ENCODE measurements at places on chromosomes 5 and 9. TPM values are rescaled to one million over a fixed set of nuclear protein-coding genes. Genes with fewer than 3 reads are reported as not detected.

DNA sequence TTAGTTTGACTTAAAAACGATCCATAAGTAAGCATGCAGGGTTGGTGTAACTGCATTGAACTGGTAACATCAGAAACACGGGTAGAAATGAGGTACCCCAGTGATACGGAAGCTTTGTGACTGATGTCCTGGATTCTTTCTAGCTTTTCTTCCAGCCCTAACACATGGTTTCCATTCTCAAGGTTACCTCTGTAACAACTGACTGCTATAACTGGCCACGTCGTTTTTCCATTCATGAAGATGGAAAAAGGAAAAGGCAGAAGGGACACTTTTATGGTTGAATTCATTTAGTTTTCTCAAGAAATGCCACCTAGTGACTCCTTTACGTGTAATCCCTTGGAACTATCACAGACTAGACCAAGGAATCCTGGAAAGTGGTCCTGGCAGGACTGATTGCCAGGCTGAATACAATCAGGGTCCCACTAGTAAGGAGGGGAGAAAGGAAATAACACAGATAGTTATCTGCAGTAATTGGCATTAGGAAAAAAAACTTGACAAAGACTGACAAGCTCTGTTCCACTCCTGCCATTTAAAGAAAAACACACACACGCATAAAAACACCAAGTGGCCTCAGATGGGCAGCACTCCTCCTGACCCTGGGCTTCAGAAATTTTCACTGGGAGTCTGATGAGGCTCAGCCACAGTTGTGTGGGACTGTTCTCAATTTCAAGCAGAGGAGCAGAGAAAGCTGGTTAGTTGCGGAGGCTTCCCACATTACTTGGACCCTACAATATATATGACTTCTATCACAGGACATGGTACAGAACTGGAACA, 77.5 kb upstream of the ZNF169 start:
- no peak for DNase-seq

DNA sequence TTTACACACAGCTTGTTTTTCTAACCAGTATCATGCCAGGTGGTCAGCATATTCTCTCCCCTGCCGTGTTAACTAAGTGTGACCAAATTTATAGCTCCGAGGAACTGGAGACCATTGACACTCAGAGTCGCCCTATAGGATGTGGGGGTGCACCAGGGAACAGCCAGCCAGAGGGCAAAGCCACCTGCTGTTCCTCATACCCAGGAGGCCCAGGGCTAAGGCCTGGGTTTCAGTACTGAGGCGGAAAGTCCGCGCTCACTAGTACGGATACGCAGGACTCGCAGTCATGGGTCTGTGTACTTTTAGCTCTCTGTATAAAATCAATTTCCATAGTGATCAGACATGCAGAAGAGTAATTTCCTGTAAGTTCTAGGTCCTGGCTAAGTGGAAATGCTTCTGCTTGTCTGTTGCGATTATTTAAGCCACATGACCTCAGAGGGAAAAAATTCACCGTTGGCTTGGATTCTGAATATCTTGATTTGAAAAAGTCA, 247.0 kb downstream of the AOPEP start:
- no peak for DNase-seq

- no peak for DNase-seq
Observed at GRCh38 chr5:83925955-83926337, 205.3 kb upstream of the HAPLN1 start.

GRCh38 chr5:173707392-173707791, 90.9 kb upstream of the BOD1 start:
- DNase-seq, result no peak

DNA sequence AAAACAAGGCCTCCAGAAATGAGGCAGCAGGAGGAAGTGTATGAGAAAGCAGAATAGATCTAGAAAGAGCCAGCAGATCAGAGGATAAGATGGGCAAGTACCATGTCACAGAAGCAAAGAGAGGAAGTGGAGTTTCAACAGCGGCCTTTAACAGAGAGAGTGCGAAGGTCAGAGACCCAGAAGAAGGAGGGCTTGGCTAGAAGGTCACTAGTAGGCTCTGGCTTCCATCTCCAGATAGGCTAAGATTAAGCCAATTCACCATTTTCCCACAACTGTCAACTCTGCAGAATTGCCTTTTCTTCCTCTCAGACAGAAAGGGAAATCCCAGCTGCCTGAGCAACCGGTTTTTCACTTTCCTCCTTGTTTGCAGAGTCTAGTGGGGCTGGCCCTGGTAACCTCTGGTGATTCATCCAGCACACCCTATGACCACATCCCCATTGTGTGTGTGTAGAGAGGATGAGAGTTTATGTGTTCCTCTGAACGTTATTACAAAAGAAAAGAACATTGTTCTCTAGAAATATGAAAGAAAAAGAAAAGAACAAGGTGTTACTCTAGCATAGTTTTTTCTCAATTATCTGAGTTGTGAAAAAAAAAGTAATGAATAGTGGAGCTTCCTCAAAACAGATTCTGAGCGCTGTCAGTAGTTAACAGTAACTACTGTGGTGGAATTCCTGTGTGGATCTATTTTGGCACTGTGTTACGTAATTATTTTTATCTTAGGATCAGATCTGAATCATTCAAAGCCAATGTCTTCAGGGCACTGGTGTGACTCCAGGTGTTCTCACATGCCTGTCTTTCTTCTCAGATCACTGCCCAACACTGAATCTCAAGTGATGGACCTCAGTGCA, 220.4 kb downstream of the ARRDC3 start:
- DNase-seq, result no peak

- no peak for DNase-seq
Observed at GRCh38 chr5:37501152-37501551, 122.0 kb downstream of the WDR70 start.

DNA sequence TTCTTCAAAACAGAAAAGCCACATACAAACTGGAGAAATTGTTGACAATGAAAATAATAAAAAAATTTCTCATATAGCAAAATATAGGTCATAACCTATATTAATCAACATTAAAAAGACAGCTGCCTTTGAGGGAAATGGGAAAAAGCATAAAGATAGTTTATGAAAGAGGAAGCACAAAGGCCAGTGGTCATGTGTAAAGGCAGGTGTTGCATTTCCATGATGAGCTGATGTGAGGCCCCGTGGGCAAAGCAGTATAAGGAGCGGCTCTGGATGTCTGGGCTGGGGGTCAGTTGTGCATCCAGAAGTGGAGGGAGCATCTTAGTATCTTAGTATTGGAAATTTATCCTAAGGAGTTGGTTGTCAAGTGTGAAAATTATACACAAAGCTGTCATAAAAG, 18.3 kb downstream of the NDUFS6 start:
- no peak for DNase-seq

DNA sequence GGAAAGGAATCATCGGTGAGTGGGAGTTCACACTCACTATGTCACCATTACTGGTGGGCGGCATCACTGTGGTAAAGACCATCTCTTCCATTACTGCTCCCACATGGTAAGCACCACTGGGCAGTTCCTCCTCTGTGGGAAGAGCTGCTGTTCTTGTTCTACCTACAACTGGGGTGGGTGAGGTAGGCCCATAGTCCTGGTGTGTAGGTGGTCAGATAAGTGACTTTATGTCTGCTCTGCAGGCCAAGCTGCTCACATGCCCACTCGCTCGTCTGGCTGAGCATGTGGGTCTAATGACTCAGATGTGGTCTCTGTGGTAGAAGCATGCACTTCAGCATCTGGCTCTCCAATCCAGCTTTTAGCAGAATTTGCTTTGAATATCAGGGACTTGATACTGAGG, 82.9 kb downstream of the TMEM215 start:
- DNase-seq, result no peak

GRCh38 chr5:167247816-167248215, 1043.6 kb upstream of the WWC1 start:
- DNase-seq, result no peak

GRCh38 chr9:2013743-2014475, 1.2 kb upstream of the SMARCA2 start:
- no peak for DNase-seq

- no peak for DNase-seq
Observed at GRCh38 chr5:28499766-28500290, 1461.4 kb upstream of the CDH9 start.

DNA sequence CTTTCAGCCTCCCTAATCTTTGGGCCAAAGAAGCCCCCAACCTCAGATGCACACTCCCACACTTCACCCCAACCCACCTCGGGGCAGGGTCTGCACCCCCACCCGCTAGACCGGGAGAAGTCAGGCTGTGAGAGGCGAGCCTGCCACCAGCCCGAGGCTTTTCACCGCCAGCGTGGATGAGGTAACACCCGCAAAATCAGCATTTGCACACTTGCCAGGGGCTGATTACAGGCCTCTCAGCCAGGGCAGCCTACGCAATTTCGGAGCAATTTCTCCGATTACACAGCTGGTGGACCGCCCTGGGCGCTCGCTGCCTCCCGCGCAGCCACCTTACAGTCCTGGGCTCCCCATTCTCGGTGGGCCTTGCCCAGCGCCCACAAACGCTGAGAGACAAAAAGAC, 68.5 kb downstream of the FOXD1 start:
- DNase-seq, result no peak

DNA sequence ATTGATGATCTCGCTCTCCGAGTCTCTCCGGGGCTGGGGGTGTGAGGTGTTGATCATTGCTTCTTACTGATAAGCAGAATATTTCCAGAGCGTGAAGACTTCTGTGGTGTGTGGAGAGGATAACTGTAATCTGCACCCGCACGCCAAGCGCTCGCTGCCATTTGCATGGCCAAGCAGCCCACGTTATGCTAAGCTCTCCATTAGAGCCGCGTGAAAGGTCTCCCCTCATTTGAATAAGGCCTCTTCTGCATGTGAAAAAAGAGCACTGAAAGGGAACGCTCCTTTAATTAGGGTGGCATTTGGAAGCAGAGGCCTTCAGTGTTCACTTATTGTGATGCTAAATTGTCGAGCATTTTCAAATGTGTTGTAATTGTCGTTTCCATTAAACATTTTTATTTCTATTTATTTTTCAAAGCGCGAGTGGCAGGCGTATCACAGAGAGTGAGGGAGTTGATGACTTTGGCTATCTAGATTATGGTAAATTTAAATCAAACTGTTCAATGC, 163.6 kb upstream of the IRX2 start:
- DNase-seq, result no peak

DNA sequence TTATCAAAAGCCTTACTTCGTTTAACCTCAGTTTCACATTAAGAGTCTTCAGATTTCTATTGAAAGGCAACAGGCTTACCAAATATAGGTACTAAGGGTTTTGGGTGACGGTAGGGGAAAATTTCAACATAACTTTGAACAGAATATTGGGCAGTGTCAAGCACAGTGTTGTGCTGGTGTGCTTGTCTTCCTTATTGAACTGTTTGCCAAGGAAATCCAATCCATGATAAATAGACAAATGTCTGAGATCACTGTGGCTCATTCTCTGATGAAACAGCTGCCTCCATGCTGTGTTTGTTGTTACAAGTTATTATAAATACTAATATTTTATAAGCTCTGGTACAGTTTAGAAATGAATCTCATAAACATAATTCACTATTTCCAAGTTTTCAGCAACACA, 730.1 kb downstream of the NR2F1-AS1 start:
- no peak for DNase-seq

Gene PCDHA7
- total RNA-seq, result 2.3 TPM

Gene PGM5
- total RNA-seq, result 0.43 TPM

Gene KCNN2
- total RNA-seq, result 2.7 TPM

Gene SLC36A3
- total RNA-seq, result not detected

Gene SPATA9
- 0.68 TPM for total RNA-seq

All from neural crest cell (in vitro differentiated cells).